ENCODE measurements at places on chromosomes 1 and 21. TPM values are rescaled to one million over a fixed set of nuclear protein-coding genes. Genes with fewer than 3 reads are reported as not detected.
A peak's percentile ranks its signal among the peaks of the same experiment; 100 is the strongest.

The CLEC20A gene
- not detected for total RNA-seq

The COL9A2 gene
- total RNA-seq: 5.2 TPM

The DNM3 gene
- 12.1 TPM for total RNA-seq

The FMN2 gene
- total RNA-seq: not detected

The ATP1A4 gene
- total RNA-seq: not detected

GRCh38 chr1:242425232-242425631 lies 99.3 kb downstream of the PLD5 start:
- no peak overlapping the region for H3K27ac ChIP-seq
- peaks cover 24% of the 10 kb centered on the region for H3K4me1 ChIP-seq
- H3K27me3 ChIP-seq: no peaks in the 10 kb centered on the region
- DNase-seq: no peak
- no peaks in the 10 kb centered on the region for H3K36me3 ChIP-seq
- H3K4me3 ChIP-seq: no peak overlapping the region

- H3K27me3 ChIP-seq: no peaks in the 10 kb centered on the region
- no peaks in the 10 kb centered on the region for H3K4me1 ChIP-seq
- DNase-seq: no peak
Measured at GRCh38 chr1:153367090-153367489, 8.3 kb downstream of the S100A12 start.

GRCh38 chr1:181324797-181325616 lies 158.3 kb upstream of the CACNA1E start:
- H3K4me1 ChIP-seq: no peaks in the 10 kb centered on the region
- no peaks in the 10 kb centered on the region for H3K27me3 ChIP-seq
- DNase-seq: no peak
- no peaks in the 10 kb centered on the region for H3K36me3 ChIP-seq

GRCh38 chr1:6508154-6508815 lies 16.8 kb upstream of the PLEKHG5 start:
- no peak overlapping the region for H3K4me3 ChIP-seq
- H3K36me3 ChIP-seq: no peaks in the 10 kb centered on the region
- no peaks in the 10 kb centered on the region for H3K27me3 ChIP-seq

- peaks cover 5% of the 10 kb centered on the region for H3K36me3 ChIP-seq
- H3K27me3 ChIP-seq: no peaks in the 10 kb centered on the region
- no peak overlapping the region for H3K4me3 ChIP-seq
- H3K27ac ChIP-seq: no peak overlapping the region
- DNase-seq: peak; percentile 31
- H3K4me1 ChIP-seq: peaks cover 3% of the 10 kb centered on the region
Measured at GRCh38 chr1:220767312-220768125, 19.2 kb upstream of the MTARC1 start.

- H3K27me3 ChIP-seq: no peaks in the 10 kb centered on the region
- H3K4me3 ChIP-seq: no peak overlapping the region
- H3K36me3 ChIP-seq: no peaks in the 10 kb centered on the region
- H3K27ac ChIP-seq: no peak overlapping the region
- DNase-seq: no peak
Measured at GRCh38 chr1:19273106-19273843, 15.3 kb downstream of the AKR7A3 start.

- no peak for DNase-seq
- 0 out of 2 replicates have a peak, but pooled peaks cover 8% of the 10 kb centered on the region for H3K36me3 ChIP-seq
- peak overlapping the region; percentile 82 for H3K4me3 ChIP-seq
Measured at GRCh38 chr1:184050636-184051035, 894 bp upstream of the TSEN15 start.

- no peak overlapping the region for H3K27ac ChIP-seq
- H3K4me1 ChIP-seq: no peaks in the 10 kb centered on the region
- H3K36me3 ChIP-seq: no peaks in the 10 kb centered on the region
- H3K27me3 ChIP-seq: no peaks in the 10 kb centered on the region
- H3K4me3 ChIP-seq: no peak overlapping the region
Measured at GRCh38 chr1:57091642-57092041, 125.8 kb upstream of the C8B start.

- no peak overlapping the region for H3K4me3 ChIP-seq
- H3K27me3 ChIP-seq: no peaks in the 10 kb centered on the region
- H3K4me1 ChIP-seq: no peaks in the 10 kb centered on the region
- H3K27ac ChIP-seq: no peak overlapping the region
- no peak for DNase-seq
- peaks cover 17% of the 10 kb centered on the region for H3K36me3 ChIP-seq
Measured at GRCh38 chr1:50521703-50522102, 98.5 kb upstream of the DMRTA2 start.

GRCh38 chr1:62687903-62688686 lies at the start of gene DOCK7:
DOCK7 (minus strand) TSS chr1:62688386; CDS start chr1:62688264, 122 bp downstream.
- H3K36me3 ChIP-seq: no peaks in the 10 kb centered on the region
- H3K27me3 ChIP-seq: no peaks in the 10 kb centered on the region
- peak within 1 kb of the TSS; percentile 66 for H3K4me3 ChIP-seq

GRCh38 chr1:29460041-29460610 lies 223.8 kb downstream of the PTPRU start:
- H3K4me3 ChIP-seq: no peak overlapping the region
- no peaks in the 10 kb centered on the region for H3K4me1 ChIP-seq
- H3K27me3 ChIP-seq: peaks cover 7% of the 10 kb centered on the region
- no peak for DNase-seq

DNA sequence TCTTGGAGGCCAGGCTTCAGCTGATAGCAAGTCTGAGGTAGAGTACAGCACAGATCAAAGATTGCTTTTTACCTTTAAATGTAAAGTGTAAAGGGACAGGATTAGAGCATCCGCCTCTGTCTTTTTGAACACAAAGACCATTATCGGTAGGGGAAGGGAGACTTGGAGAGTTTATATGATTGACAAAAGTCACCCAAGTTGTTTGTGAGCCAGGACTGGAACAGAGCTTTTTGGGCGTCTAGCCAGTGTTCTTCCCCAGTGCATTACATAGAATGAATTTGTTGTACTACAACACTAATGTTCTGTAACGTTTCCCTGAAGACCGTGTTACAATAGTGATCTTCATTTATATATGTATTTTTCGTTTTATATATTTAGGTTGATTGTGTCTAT lies 9.3 kb upstream of the PIGC start:
- no peak for DNase-seq
- H3K4me1 ChIP-seq: peaks cover 25% of the 10 kb centered on the region
- H3K4me3 ChIP-seq: peak overlapping the region; percentile 51
- no peaks in the 10 kb centered on the region for H3K27me3 ChIP-seq
- H3K36me3 ChIP-seq: no peaks in the 10 kb centered on the region

DNA sequence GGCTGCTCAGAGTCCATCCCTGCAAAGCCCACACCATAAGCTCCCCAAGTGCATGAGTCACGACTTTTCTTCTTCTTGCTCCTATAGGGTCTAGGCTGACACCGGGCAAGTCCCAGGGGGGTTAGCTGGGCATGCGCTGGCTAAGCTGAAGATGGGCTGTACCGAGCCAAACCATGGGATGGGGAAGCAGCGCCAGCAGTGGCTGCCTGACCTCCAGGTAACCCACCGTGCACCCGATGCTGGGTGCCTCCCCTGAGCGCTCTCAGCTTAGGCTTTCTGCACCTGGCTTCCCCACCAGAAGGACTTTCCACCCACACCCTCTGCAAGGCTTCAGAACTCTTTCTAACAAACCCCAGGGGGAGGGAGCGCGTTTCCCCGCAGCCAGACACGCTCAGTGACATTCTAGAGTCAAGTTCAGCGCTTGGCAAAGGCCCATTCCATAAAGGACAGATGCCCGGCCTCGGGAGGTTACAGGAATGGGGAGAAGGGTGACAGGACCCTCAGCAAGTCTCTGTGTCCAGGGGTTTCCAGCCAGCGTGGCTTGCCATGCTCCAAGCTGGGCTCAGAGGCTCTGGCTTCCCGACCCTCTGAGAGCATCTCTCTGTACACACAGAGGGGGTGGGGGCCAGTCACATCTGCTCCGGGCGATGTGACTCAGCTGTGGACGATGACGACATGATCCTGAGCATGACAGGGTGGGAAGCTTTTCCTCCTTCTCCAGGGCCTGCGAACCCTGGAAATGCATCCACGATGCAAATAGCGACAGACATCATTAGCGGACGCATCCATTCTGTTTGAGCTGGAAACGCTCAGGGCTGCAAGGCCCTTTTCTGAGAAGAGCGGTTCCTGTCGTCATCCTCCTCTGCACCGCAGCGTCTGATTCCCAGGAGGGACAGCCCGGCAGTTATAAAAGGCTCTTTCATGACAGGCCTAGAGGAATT lies 107.8 kb downstream of the SIK1 start:
- H3K27me3 ChIP-seq: no peaks in the 10 kb centered on the region
- peak overlapping the region; percentile 11 for H3K4me3 ChIP-seq
- no peak overlapping the region for H3K27ac ChIP-seq
- peak; percentile 77 for DNase-seq
- peaks cover 23% of the 10 kb centered on the region for H3K4me1 ChIP-seq

- no peak overlapping the region for H3K4me3 ChIP-seq
- no peaks in the 10 kb centered on the region for H3K4me1 ChIP-seq
- no peak for DNase-seq
- peaks cover 21% of the 10 kb centered on the region for H3K36me3 ChIP-seq
- H3K27ac ChIP-seq: no peak overlapping the region
- no peaks in the 10 kb centered on the region for H3K27me3 ChIP-seq
Measured at GRCh38 chr1:62613325-62613727, 16.0 kb downstream of the ANGPTL3 start.

GRCh38 chr1:69055194-69055593 lies 512.5 kb upstream of the LRRC7 start:
- no peak for DNase-seq
- H3K4me1 ChIP-seq: no peaks in the 10 kb centered on the region
- no peak overlapping the region for H3K27ac ChIP-seq
- H3K36me3 ChIP-seq: no peaks in the 10 kb centered on the region

- H3K4me3 ChIP-seq: no peak overlapping the region
- H3K36me3 ChIP-seq: no peaks in the 10 kb centered on the region
- DNase-seq: peak; percentile 49
- H3K27me3 ChIP-seq: peaks cover 5% of the 10 kb centered on the region
Measured at GRCh38 chr1:203342192-203342940, 8.6 kb downstream of the FMOD start.

GRCh38 chr1:89780721-89781120 lies 40.1 kb upstream of the LRRC8D start:
- DNase-seq: peak; percentile 26
- H3K27ac ChIP-seq: no peak overlapping the region
- no peak overlapping the region for H3K4me3 ChIP-seq
- no peaks in the 10 kb centered on the region for H3K27me3 ChIP-seq
- H3K4me1 ChIP-seq: no peaks in the 10 kb centered on the region

Data from SJCRH30 (cell line).